Activated CD8-positive, alpha-beta memory T cell treated with anti-CD3 and anti-CD28 coated beads for 48 hours (primary cell): ENCODE measurements at places on chromosomes 1 and 21.

GRCh38 chr1:227002531-227003049 lies 62.5 kb downstream of the COQ8A start:
- no peak for DNase-seq

DNA sequence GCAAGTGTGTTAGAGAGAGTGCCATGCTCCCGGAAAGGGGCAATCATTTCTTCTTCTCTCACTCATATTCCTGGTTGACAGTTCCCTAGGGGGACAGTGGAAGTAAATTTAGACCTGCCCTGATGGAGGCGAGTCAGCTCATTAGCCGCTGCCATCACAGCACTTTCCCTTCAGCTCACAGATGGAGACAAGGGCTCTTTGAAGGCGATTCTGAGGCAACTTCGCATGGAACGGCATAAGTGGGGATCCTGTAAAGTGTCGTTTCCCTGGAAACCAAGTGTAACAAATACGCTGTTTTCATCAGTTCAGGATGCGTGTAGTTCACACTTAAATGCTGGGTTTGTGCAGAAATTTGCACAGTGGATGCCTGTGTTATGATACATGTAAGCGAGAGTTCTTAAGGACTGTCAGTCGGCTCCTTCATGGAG lies 114.5 kb upstream of the TMPRSS15 start:
- DNase-seq: no peak

GRCh38 chr1:52413410-52413989 lies 9.1 kb downstream of the PRPF38A start:
- DNase-seq: no peak

DNA sequence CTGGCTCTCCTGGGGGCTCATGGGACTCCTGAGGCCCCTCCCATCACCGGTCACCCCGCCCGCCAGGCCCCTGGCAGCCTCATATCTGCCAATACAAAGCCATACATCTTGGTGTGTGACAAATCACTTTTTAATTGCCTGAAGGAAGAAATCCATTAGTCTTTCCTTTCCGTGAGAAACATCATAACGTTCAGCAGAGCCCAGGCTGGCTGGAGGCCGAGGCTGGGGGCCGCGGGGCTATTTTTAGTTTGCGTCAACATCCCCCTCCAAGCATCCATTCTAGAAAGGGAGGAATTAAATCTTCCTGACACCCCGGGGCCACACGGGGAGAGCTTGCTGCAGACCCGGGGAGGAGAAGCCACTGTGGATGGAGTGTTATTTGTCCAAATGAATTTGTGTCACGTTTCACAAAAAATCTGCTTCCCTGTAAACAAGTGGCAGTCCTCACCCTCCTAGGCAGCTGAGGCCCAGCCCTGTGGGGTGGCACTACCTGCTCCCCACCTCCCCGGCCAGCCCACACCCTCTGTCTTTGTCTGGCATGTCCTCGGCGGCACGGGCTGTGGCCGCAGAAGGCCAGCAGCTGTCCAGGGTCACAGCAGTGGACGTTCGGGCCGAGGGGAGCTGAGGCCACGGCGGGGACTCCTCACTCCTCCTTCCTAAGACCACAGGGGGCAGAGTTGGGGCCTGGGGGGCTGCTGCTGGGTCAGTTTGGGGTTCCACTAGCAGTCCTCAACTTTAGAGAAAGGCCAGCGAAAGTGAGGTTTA lies 236.9 kb upstream of the VAMP3 start:
- DNase-seq: no peak

DNA sequence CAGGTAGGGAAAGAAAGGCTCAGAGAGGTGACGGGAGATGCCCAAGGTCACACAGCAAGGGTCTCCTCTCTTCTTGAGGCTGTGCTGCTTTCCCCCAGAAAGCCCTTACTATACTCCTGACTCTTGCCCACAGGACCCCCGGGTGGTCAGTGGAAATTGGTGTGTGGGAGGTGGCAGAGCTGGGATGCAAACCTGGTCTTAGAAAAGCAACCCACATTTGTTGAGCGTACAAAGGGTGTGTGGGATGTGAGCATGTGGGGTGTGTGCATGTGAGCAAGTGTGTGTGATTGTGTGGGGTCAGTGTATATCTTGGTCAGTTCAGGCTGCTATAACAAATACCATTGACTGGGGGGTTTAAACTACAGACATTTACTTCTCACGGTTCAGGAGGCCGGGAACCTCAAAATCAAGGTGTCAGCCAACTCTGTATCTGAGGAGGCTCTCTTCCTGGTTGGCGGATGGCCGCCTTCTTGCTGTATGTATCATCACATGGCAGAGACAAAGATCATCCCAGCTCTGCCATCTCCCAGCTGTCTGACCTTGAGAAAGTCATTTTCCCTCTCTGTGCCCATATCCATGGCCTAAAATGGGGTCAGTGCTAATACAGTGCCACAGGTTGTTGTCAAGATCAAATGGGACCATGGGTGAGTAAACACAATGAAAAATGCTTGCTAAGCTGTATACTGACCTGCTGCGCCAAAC lies 268.5 kb downstream of the PTPRU start:
- no peak for DNase-seq

- DNase-seq: no peak
These were observed 32.8 kb upstream of the MAN1C1 start for GRCh38 chr1:25583519-25584370.

GRCh38 chr1:178942285-178943198 lies 71.7 kb upstream of the ANGPTL1 start:
- DNase-seq: no peak

GRCh38 chr1:111988743-111989453 lies 570 bp downstream of the KCND3 start:
- DNase-seq: no peak
